Upper lobe of left lung (tissue), 6 donors: ENCODE measurements at places on chromosomes 11 and 22.

GRCh38 chr11:115255006-115255762, 249.0 kb downstream of the CADM1 start:
- DNase-seq: no peak

GRCh38 chr22:46750863-46751443, 11.5 kb upstream of the TBC1D22A start:
- no peak for DNase-seq

DNA sequence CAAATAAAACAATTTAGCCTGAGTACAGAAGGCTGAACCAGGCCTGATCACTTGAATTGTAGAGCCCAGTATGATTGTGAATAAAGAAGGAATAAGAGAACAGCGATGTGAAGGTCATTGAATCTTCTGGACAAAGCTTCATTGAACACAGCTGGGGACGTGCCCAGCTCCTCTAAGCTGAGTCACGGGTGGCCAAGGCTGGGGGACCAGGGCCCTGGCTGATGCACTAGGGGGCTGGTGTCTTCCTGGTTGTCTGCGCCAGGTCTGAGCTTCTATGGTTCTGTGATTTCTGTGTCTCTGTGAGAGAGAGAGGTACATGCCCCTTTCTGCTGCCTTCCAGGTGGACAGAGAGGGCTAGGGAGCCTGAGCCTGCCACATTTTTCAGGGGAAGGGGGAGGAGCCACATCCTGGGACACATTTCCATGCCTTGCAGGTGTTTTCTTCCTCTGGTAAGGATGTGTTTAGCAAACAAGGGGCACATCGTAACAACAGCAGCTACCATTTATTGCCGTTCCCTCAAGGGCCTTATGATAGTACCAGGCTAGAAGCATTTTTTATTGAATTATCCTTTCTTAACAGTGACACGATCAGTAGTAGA, 135.7 kb downstream of the C11orf91 start:
- DNase-seq: no peak

DNA sequence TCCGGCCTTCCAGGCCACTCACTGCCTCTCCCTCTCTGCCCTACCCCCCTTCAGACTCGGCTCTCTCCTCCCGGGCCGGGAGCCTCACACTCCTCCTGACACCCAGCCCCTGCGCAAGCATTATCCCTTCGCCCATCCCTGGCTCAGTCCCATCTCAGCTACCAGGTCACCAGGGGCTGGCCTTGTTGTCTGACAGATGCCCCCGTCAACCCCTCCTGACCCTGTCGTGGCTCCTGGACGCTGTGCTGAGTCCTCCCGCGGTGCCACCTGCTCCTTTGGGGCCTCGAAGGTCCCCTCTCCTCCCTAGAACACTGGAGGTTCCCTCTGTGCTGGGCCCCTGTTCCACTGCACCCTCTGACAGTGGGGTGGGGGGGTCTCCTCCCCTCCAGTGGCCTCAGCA, 32.9 kb downstream of the TRMU start:
- DNase-seq: no peak

- peak; percentile 8 for DNase-seq
Measured at GRCh38 chr22:47322854-47323253, 560.4 kb downstream of the TBC1D22A start.

- no peak for DNase-seq
Measured at GRCh38 chr22:29661336-29661735, 57.9 kb downstream of the NF2 start.

DNA sequence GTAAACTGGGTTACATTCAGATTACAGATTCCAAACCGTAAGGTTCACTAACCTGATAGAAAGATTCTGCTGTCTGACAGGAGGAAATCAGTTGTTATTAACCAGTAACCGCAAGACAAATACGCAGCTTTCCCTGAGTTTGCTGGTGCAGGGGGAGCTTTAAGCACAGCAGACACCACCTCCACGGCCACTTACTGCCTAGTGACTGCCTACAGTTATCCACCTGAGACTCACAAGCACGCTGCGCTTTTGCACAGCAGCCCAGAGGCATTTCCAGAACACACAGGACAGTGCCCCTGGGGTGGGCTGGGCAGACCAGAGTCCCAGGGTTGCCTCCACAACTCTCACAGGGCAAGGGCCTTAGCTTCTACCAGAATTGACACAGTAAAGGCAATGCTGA, 90.9 kb downstream of the CTTN start:
- no peak for DNase-seq

DNA sequence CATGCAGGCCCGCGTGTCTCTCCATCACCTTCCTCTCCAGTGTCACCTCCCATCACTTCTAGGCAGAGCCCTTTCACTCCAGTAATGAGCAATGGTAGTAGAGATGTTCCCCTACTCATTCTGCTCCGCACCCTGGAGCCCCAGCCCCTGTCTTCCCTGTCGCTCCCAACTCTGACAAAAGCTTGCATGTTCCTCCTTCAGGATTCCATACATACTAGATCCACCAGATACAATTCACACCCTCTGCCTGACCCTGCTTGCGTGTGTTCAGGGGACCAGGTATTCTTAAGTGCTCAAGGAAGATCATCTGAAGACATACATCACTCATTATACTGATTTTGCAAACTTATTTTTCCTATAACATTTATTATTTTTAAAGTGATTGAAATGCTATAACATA, 222.7 kb downstream of the SNX19 start:
- no peak for DNase-seq

- no peak for DNase-seq
Measured at GRCh38 chr11:103076361-103076760, 15.6 kb downstream of the DCUN1D5 start.

GRCh38 chr22:29313126-29313575, 2.3 kb downstream of the RASL10A start:
- DNase-seq: peak; percentile 88

- no peak for DNase-seq
Measured at GRCh38 chr11:65384301-65384889, 1.9 kb upstream of the SLC25A45 start.

DNA sequence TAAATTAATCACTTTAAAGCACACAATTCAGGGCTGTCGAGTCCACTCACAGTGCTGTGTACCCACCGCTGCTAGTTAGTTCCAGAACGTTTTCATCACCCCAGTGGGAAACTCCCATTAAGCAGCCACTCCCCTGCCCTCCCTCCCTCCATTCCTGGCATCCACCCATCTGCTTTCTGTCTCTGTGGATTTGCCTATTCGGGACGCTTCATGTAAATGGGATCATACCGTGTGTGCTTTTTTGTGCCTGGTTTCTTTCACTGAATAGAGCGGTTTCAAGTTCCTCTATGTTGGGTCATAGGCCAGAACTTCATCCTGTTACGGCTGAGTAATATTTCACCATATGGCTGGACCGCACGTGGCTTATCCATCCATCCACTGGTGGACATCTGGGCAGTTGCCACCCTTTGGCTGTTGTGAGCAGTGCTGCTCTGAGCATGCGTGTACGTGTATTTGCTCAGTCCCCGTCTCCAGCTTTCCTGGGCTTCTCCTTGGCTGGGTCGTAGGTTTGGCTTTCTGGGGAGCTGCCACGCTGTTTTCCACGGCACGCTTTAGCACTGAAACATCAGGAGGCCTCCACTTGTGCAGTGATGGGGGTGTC, 30.1 kb downstream of the ARHGAP8 start:
- no peak for DNase-seq

- no peak for DNase-seq
Measured at GRCh38 chr11:130866831-130867230, 49.4 kb downstream of the SNX19 start.

DNA sequence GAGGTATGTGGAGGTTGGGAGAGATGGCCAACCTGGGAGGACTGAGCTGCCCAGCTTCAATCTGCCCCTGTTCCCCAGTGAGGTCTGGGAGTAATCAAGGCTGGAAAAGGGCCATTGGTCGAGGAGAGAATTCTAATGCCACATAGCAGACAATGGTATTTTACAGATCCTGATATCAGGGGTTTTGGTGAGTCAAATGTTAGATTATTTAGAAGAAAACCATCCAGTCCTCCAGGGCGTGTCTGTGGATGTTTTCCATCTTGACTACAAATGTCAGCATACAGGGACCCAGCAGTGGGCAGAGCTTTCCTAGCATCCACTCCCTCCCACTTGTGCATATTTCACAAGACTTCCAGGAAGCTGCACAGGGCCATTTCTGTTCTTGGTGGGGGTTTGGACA, 107.9 kb downstream of the SCN3B start:
- DNase-seq: no peak

GRCh38 chr22:29510542-29510941, 30.5 kb downstream of the NEFH start:
- DNase-seq: no peak

- DNase-seq: peak; percentile 2
Measured at GRCh38 chr22:19382240-19382639, 49.3 kb downstream of the HIRA start.

GRCh38 chr22:44862981-44863860, 110.8 kb downstream of the ARHGAP8 start:
- no peak for DNase-seq

DNA sequence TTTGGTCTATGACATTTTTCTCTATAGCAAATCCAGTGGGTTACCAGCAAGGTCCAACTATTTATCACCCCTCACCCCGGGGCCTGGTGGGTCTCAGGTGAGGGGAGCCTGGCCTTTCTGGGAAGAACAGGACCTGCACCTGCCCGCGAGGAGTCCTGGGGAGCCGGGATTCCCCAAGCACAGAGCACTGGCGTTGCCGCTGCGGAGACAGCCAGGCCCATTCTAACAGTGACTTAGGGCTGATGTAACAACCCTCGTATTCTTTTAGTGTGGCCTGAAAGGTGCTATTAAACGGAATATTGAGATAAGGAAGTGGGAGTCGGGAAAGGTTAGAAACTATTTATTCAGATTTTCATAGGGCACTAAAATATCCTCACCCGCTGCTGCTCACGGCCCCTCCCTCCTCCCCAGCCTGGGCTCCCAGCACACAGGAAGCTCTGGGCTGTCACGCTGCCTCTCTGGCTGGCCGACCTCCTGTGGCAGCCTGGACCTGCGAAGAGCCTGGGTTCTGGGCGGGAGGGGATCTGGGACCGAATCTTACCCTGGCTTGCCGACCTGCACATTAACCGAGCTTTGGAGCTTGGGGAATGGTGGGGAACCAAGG, 141.2 kb downstream of the MIAT start:
- no peak for DNase-seq

DNA sequence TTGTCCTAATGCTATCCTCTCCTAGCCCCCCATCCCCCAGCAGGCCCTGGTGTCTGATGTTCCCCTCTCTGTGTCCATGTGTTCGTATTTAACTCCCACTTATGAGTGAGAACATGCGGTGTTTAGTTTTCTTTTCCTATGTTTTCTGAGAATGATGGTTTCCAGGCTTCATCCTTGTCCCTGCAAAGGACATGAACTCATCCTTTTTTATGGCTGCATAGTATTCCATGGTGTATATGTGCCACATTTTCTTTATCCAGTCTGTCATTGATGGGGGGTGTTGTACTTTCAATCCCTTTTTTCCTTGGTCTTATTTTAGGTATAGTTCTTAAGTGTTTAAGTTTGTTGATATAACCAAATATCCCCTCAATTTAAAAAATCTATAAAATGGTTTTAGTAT, 23.9 kb downstream of the EP300 start:
- no peak for DNase-seq

DNA sequence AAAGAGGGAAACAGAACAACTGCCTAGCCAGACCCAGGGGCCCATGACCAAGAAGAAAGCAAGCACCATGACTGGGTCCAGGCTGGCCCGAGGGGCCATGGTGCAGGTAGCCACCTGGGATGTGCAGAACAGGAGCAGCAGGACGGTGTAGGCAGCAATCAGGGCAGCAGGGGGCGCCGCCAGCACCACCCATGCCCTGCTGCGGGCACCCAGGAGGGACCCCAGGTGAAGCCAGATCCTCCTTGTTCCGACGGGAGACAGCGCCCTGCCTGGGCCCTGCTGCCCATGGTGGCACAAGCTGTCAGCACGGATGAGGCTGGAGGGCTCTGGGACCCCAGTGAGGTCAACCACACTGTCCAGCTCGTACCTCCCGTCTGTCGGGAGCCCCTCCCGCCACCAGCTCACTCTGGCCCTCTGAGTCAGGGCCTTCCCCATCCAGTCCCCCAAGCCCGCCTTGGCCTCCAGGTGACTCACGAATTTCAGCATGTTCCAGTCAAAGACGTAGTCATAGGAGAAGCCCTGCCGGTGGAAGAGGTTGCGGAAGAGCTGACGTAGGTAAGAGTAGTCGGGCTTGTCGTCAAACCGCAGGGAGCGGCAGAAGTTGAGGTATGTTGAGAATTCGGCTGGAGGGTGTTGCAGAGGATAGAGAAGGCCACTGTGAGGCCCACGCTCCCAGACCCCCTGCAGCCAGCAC, 18.8 kb downstream of the CSNK1E start:
- DNase-seq: peak; percentile 88

- DNase-seq: peak; percentile 76
Measured at GRCh38 chr11:124751391-124751740, 689 bp downstream of the VSIG2 start.
